ENCODE measurements at places on chromosomes 4 and X.
A peak's percentile ranks its signal among the peaks of the same experiment; 100 is the strongest.

DNA sequence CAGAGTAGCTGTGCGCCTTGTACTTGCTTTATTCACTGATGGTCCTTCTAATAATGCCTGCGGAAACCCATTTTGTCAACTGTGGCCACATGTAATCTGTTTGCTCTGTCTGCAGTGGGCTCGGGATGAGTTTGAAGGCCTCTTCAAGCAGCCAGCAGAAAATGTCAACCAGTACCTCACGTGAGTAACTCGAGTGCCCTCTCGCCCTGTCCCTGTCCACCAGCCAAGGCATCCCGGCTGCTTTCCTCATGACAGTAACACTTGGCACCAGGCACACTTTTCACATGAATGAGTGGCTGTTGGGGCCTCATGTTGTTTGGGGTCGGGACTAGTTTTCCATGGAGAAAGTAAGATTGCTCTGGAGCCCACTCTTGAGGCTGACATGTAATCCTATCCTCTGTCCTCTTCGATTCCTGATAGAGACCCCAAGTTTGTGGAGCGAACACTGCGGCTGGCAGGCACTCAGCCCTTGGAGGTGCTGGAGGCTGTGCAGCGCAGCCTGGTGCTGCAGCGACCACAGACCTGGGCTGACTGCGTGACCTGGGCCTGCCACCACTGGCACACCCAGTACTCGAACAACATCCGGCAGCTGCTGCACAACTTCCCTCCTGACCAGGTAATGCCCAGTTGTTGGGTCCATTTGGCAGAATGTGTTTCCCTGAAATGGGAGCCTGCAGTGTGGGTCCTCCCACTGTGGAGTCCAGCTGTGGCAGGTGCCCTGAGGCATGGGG is 8.8 kb upstream of the CDK16 start:
- DNase-seq, result no peak

- no peak for DNase-seq
Observed at GRCh38 chr4:63788271-63788670, 621.0 kb downstream of the TECRL start.

- DNase-seq, result no peak
Observed at GRCh38 chrX:34503119-34503518, 154.0 kb downstream of the TMEM47 start.

DNA sequence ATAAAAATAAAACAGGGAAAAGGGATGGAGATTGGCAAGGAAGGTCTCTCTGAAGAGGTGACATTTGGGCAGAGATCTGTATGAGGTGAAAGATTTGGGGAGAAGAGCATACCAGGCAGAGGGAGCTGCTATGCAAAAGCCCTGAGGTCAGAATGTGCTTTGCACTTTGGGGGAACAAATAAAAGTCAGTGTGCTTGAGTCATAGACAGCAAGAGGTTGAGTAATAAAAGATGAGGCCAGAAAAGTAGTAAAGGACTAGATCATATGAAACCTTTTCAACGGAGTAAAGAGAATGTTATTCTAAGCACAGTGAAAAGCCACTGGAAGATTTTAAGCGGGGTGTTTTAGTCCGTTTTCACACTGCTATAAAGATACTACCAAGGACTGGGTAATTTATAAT is 76.5 kb upstream of the TEX13A start:
- no peak for DNase-seq

GRCh38 chr4:42331914-42332368 is 65.3 kb upstream of the SHISA3 start:
- DNase-seq, result no peak

DNA sequence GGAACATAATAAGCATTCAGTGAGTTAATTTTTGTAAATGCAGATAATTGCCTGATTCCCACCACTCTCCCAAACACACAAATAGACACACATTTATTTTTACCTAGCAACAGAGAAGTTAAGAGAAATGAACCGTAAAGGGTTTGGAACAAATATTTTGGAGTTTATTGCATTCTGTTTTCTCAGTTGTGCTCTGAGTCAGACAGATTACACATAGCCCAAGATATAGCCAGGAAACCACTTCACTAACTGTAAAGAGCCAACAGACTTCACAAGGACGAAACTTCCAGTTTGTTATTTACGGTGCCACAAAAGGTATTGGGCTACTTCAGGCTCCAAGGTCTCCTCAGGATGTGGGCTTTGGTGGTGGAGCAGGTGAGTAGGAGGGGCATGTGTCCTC is 217.0 kb downstream of the BMPR1B start:
- no peak for DNase-seq

- DNase-seq, result no peak
Observed at GRCh38 chrX:79452881-79453280, 85.7 kb upstream of the ITM2A start.

DNA sequence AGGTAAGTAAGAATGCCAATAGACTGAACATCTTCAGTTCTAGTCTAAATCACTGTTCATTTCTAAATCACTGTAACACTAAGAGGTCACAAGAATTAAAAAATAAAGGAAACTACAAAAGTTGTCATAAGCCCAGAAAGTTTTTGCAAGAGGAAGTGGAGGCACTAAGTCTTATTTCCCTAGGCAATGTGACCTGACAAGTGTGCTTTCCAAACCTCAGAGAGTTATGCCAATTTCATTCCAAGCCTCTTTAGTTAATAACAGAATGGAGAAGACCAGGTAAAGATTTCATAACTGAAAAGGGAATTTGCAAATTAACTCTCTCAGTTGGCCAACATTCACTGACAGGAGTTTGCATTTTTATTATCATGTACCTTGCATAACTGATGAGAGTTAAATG is 40.5 kb downstream of the BBS12 start:
- no peak for DNase-seq

DNA sequence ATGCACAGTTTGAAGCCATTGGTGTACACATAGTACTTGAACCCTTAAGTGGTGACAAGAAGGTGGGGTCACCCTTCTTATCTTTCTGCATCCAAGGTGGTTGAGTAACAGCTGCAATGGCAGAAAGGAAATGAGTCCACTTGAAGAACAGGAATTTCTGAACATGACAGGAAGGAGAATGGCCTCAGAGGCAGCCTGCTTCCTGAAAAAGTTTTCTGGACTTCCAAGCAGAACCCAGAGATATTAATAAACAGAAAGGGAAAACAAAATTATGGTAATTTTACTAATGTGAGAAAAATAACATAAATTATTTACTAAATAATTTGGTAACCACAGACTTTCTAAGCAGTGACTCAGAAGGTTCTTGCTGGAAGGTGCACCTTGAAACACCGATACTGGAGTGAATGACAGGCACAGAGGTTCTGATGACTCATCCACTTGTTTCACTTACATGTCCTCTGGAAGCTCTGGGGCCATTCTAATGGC is 119.9 kb upstream of the HS3ST1 start:
- DNase-seq, result no peak

DNA sequence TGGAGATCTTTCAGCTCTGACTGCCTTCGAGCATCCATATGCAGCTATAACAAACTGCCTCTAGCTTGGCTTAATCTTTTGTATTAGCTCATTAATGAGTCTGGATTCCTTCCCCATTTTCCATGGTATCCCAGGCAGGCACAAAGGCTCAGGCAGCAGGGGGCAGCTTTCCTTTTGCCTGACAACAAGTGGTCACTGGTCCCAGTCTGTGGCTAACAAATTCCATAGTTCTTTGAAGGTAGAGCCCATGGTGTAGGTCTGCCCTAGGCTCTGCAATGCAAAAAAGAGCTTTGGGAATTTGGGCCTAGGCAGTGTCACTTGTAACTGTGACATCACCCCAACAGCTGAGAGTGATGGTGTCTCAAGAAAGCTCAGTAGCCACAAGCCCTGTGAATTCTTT is 234.4 kb upstream of the GPC4 start:
- no peak for DNase-seq

- no peak for DNase-seq
Observed at GRCh38 chr4:123304151-123304964, 92.2 kb upstream of the SPRY1 start.

GRCh38 chrX:13646154-13646549 is 6.8 kb upstream of the TCEANC start:
- peak; percentile 33 for DNase-seq

DNA sequence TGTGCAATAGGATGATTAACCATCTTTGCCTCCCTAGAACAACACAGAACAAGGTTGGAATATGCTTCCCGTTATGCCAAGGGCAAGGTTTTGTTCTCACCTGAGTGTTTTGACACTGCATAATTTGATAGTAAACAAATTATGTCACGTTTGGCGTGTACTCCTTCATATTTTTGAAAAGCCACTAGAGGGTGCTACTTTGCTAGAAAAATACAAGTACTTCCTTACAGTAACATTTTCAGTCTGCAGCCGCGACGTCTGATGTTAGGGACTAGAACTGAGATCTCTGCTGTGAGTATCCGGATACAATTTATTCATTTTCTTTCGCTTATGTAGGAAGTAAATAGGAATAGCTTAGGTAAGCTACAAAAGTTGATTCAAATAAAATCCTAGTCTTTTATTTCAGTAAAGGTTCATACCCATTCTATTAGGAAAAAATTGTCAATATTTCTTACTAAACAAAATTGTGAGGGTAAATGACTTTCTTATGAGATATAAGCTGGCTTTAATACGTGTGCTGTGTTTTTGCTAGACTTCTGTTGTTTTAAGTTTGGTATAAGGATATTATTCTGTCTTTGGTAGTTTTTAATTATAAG is 181.1 kb upstream of the WDFY3 start:
- DNase-seq, result peak; percentile 30

DNA sequence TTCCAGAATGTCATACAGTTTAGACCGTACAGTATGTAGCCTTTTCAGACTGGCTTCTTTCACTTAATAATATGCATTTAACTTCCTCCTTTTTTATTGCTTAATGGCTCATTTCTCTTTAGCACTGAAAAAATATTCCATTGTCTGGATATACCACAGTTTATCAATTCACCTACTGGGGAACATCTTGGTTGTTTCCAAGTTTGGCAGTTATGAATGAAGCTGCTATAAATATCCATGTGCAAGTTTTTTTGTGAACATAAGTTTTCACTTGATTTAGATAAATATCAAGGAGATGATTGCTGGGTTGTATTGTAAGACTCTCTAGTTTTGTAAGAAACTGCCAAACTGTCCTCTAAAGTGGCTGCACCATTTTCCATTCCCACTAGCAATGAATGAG is 375.5 kb downstream of the PCDH18 start:
- no peak for DNase-seq

DNA sequence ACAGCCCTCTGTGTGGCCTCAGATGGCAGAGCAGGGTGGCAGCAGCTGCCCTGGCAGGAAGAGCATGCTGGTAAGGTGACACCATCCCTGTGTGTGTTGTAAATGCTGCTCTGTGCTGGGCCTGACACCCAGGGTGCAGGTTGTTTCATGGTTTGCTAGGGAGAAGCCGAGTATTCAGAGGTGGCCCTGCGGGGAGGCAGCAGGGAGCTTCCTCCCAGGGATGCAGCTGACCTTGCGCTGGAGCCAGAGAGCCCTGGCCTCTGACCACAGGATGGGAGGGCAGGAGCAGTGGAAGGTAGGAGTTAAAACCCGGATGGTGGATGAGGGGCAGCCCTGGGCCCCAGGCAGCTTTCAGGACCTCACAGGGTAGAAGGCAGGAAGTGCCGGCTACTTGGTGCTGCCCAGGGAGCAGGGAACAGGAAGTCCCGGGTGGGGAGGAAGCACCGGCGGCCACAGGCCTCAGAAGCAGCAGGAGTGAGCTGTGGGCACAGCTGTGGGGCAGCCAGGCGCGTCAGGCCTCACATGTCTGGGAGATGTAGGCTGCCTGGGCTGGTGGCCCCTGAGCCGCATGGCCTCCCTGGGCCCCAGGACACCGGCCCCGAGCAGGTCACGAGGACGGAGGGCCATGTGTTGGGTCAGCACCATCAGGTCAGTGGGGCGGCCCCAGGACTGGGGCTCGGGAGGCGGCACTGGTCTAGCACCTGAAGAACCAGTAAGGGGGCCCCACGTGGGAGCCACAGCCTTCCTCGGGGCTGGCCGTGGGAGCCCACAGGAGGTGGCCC is 19.1 kb downstream of the SH3BP2 start:
- DNase-seq, result peak; percentile 71

DNA sequence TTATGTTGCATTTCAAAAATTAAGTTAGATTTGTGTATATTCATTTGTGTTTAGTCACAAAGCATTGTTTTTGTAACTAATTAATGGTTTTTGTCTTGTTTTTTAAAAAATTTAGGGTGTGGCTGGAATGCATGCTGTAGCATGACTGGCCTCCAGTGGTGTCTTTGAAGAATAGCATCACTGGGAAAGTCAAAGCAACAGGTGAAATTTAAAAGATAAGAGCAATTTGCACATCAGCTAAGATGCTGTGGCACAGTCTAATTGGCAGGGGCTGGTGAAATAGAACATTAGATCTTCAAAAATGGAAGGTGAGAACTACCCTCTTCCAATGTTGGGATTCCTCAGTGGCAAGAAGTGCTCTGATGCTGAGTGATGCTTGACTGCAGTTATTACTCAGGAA is 45.3 kb downstream of the ANK2 start:
- DNase-seq, result no peak

DNA sequence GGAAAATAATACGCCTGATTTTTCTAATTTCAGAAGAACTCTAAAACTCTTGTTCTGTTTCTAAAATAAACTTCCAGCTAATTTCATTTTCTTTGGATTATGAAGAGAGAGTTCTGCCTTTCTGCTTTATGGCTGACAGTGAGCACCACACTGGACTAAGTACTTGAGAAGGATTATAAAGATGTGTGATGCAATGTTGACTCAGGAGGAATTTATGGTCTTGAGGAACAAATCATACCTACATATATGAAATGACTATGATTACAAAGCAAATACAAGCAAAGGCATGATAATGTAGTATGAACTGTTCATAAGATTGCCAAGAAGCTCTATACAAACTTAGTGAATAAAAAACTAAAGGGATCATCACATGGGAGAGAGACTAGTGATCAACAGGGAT is 13.0 kb upstream of the SLC25A5 start:
- no peak for DNase-seq

DNA sequence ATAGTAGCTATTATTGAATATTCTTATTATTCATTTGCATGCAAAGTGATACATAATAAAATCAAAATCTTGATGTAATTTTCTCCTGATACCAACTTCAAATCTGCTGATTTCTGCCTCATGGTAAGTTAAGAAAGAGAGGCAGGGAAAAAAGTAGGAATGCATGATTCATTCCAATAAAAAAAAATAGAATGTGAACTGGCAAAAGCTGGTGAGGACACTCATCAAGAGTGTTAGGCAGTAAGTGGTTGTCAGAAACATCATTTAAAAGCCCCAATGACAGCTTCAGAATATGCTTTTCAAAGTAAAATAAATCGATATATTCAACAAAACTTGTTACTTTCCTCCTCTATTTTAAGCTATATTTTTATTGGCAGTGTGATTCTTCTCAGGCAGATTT is 979.1 kb downstream of the TECRL start:
- no peak for DNase-seq

- DNase-seq, result no peak
Observed at GRCh38 chr4:105896984-105897775, 1.9 kb downstream of the NPNT start.

GRCh38 chr4:1833307-1834046 is 22.5 kb downstream of the LETM1 start:
- no peak for DNase-seq

Data from CD4-positive, alpha-beta T cell treated with Interferon alpha-2 for 1 hour (primary cell).